ENCODE measurements at places on chromosomes 6 and 20.

DNA sequence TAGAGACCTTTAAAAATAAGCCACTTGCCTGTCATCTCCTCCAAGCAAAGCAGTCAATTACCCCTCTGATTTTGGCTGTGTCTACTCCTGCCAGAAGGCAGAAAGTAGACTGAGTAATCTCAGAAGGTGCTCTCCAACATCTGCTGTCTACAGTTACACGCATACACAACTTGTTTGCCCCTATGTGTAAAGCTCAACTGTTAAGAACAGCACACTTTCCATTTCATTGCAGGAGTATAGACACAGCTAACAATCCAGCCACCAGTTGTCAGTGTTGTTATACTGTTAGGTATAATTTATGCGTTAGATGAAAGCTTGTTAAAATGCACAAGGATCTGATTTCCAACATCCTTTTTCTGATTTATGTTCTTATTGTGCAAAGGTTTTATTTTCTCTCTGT lies 88.2 kb downstream of the SAMD3 start:
- DNase-seq = no peak

GRCh38 chr20:33030569-33030968 lies 879 bp upstream of the BPIFB6 start:
- DNase-seq = no peak

DNA sequence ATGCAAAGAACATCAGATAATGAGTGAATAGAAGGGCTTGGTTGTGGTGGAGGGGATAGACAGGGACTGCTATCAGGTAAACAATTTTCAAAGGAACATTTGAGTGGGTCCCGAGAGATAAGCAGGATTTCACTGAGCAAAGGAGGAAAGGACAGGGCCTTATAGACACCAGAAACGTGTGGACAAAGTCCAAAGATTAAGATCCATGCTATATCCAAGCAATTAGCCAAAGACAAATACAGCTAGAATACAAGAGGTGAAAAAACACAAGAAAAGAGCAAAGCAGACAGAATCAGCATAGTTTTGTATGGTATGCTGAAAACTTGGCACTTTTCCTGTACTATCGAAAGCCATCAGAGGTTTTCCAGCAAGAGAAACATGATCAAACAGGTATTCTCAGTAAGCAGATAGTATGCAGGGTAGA lies 59.8 kb downstream of the CDK19 start:
- DNase-seq = no peak

DNA sequence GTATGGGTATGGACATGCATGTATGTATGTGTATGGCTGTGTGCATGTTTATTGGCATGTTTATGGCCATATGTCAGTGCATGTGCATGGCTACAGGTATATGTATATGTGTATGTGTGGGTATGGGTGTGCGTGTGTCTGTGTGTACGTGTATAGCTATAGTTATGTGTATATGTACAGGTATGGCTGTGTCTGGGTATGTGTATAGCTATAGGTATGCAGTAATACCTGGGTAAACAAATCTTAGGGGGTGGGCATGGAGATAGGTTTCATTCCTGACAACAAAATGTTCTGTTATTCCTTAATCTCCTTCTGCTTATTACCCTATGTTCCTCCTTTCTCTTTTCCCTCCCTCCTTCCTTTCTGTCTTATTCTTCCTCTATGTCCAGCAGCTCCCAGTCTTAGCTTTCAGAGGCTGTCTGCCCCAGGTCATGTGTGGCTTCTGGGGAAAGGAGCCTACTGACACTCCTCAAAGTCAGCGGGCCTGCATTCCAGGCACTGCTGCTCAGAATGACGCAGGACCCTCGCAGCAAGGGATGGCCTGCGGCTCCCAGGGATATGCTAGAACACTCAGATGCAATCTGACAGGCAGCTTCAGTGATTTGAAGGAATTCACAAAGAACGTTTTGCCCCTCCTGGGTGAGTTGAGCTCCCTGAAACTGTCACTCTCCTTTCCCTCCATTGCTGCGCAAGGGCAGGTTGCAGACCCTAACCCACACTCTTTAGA lies 139.3 kb upstream of the PHACTR1 start:
- no peak for DNase-seq
